NCI-H1105 treated with DMSO at 0.1 percent for 48 hours (cell line): ENCODE measurements at places on chromosomes 1 and 21.

DNA sequence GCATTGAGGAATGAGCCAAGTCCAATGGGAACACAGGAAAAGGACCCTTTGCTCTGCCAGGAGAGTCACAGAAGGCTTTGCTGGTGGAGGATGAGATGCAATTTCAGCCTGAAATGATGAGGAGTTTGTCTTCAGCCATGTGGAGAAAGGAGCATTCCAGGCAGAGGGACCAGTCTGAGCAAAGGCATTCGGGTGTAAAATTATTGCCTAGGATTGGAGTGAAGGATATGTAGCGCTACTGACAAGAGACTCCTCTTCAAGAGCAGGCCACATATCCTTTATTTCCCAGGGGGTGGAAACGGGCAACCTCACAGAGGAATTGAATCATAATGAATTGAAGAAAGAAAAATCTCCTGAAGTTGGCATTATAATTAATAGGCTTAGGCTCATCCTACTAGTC lies 1.1 kb upstream of the CSF1 start:
- no peak for DNase-seq

DNA sequence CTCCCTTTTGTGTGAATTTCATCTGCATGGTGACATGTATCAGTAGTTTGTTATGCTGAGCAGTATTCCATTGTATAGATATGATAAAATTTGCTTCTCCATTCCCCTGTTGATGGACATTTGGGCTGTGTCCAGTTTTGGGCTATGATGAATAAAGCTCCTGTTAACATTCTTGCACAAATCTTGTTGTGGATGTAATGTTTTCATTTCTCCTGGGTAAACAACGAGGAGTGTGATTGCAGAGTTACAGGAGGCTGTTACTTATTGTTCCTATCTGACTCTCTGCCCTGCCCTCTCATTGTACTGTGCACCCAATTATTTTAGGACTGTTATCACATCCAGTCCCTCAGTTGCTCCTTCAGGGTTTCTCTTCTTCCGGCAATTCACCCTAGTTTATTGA lies 24.2 kb downstream of the MAPKAPK2 start:
- no peak for DNase-seq

DNA sequence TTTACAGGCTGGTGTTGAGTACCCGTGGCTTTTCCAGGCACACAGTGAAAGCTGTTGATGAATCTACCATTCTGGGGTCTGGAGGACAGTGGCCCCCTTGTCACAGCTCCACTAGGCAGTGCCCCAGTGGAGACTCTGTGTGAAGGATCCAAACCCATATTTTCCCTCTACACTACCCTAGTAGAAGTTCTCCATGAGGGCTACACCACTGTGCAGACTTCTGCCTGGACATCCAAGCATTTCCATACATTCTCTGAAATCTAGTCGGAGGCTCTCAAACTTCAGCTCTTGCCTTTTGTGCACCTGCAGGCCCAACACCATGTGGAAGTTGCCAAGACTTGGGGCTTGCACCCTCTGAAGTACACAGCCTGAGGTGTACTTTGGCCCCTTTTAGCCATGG lies 227.8 kb downstream of the BACH1 start:
- no peak for DNase-seq

GRCh38 chr1:234961456-234962339 lies 166.9 kb downstream of the TOMM20 start:
- DNase-seq, result no peak
